ENCODE measurements at places on chromosomes 6 and 20. TPM values are rescaled to one million over a fixed set of nuclear protein-coding genes. Genes with fewer than 3 reads are reported as not detected.

- no peak for DNase-seq
Measured at GRCh38 chr20:62165762-62166399, 16.9 kb upstream of the MTG2 start.

DNA sequence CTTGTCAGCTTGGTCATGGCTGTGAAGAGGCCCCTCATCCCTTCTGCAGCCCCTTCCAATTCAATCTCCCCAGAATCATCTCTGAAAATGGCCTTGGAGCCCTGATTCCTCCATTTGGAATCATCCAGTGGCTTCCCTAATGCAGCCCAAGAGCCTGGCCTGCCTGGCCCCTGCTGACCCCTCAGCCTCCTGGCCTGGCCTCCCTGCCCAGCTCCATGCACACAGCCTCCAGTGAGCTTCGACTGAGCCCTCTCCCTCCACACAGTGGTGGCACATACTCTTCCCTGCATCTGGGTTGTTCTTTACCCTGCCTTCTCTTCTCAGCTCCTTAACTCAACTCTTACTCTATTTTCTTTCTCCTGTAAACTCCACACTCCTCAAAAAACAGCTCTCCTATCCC, 120.9 kb downstream of the ANKRD60 start:
- DNase-seq: no peak

- no peak for DNase-seq
Measured at GRCh38 chr6:75334266-75335040, 49.9 kb upstream of the TMEM30A start.

GRCh38 chr6:130065609-130066156, 47.3 kb downstream of the L3MBTL3 start:
- no peak for DNase-seq

DNA sequence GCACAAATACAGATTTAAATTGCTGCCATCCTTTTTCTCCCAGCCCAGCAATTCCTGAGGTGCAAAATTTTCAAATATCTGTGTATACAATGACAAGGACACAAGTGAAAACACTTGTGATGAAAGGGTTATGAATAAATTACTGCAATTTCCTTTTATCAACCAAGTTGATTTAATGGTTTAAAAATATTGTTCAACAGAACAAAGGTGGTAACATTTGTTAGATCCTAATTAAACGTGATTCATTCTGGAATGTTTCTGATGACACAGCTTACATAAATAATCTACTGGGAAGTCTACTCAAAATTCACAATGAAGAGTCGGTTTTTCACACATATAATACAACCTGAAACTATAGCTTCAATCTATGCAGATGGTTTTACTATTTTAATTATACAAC, 17.1 kb downstream of the B4GALT5 start:
- DNase-seq: no peak

GRCh38 chr6:29899281-29899680, 43.1 kb upstream of the HLA-A start:
- DNase-seq: no peak

- no peak for DNase-seq
Measured at GRCh38 chr20:39563349-39563748, 601.2 kb downstream of the DHX35 start.

- DNase-seq: no peak
Measured at GRCh38 chr20:38583306-38583705, 2.3 kb downstream of the ADIG start.

GRCh38 chr6:44497807-44498206, 110.3 kb downstream of the CDC5L start:
- DNase-seq: no peak

DNA sequence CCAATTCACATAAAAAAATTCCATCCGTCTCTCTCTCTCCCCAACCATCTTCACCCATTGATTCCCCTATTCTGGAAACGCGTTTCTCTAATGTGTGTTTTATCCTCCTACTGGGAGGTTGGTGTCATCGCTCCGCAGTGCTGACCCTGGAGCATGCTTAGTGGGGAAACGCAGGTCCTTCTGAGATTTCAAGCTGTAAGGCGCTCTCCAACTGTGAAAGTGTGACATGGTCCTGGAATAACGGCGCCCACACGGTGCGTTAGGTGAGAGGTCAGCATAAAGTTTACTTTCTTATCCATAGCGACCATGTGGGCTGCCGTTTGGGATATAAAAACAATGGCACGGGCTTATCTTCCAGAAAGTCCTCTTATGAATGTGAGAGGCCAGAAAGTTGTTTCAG, 123.9 kb downstream of the WDR27 start:
- DNase-seq: no peak

DNA sequence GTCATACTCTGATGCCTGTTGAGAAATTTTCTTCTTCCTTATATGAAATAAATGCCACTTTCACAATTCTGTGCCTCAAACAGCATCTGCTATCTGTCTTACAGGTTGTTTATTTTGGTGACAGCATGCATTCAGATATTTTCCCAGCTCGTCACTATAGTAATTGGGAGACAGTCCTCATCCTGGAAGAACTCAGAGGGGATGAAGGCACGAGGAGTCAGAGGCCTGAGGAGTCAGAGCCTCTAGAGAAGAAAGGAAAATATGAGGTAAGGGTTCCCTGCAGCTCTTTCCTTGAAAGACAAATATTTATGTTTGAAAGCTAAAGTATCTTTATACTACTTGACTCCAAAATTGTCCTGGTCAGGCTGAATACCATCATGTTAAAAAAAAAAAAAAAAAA, 15.8 kb downstream of the TSPYL4 start:
- DNase-seq: no peak

DNA sequence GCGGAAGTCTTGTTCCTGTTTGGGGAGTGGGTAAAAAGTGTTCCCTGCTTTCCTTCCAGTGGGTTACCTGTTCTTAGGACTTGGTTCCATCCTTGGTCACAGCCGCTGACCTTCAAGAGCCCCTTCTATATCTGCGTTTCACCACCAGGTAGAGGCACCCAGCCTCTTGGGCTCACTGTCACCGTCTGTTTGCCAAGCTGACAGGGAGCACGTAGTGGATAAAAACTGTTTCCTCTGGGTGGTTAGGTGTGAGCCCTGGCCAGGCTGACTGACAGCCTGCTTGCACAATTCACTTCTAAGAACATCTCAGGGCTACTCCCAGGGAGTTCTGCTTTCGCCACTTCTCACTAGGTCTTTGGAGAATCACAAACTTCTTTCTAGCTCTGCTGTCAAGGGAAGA, 1.8 kb upstream of the JPH2 start:
- no peak for DNase-seq

DNA sequence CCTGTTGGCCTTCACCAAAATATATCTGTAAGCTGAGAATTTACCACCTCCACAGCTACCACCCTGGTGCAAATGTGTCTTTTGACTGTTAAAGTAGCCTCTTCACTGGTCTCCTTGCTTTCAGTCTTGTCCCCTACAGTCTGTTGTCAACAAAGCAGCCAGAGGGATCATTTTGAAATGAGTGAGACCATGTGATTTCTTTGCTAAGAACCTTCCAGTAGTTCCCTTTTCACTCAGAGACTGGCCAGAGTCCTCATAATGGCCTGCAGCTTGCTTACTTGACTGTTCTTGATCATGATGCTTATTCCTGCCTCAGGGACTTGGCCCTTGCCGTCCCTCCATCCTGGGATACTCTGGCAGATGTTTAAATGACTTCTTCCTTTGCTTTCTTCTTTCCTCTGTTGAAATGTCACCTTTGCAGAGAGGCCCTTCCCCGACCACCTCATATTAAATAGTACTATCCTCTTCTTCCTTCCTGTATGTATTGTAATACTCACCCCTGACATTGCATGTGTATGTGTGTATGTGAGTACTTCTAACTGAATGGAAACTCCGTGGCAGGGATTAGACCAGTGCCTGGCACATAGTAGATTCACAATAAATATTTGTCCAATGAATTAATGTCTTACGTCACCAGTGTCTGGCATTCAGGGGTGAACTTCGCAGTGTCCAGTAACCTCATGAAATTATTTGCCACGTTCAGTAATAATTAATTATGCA, 5.0 kb downstream of the MANBAL start:
- DNase-seq: no peak

DNA sequence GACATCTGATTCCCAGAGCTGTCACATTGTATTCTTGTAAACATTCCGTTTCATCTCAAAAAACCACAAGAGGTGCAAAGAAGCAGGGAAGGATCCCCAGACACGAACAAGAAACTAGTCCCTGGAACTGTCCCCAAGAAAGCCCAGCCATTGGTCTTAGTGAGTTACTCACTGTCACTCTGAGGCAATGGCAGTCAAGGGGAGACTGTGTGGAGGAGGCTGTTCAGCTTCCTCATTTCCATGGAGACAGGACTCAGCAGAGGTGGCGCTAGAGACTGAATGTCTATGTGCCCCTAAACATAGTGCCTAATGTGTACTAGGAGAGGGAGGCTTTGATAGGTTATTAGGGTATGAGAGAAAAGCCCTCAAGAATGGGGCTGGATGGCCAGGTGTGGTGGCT, 11.1 kb downstream of the ULBP1 start:
- no peak for DNase-seq

- DNase-seq: no peak
Measured at GRCh38 chr6:167097770-167098169, 25.1 kb upstream of the CCR6 start.

- DNase-seq: peak; percentile 36
Measured at GRCh38 chr6:170091000-170091638, 199.8 kb downstream of the DLL1 start.

DNA sequence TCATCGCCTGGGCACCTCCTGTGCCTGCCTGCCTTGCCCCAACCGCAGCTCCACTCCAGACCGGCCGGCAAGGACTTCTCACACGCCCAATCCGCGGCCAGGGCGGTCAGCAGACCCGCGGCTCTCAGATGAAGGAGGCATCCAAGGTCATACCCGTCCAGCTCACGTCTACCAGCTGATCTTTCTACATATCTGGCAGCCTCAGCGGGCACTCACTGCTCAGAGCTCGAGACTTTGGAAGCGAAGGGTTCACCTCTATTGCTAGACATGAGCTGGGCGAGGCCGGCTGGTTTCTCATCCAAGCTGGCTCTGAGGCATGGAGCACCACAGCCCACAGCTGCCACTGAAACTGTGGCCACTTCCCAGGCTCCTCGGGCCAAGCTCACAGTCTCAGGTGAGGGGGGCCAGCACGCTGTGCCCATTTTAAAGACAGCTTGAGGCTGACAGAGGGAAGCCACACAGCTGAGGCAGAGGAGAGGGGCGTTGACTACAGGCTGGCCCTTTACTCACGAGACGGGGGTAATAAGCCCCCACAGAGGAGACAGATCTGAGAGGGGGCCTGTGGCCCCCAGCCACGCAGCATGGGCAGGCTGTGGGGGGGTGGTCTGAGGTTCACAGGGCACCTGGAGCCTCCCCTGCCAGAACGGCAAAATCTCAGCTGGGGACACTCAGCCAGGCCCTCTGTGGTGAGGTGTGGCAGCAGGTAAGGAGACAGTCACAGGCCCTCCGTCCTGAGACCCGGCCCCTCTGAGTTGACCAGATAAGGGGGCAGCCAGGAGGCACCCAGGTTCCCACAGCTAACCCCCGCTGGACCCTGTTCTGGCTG, 2.0 kb downstream of the LAMA5 start:
- peak; percentile 64 for DNase-seq

The CLPSL2 gene
- 3.8 TPM for total RNA-seq

The OVOL2 gene
- 4.2 TPM for total RNA-seq

The SLPI gene
- total RNA-seq: 4.4 TPM

The LY6G6F gene
- not detected for total RNA-seq

The RREB1 gene
- total RNA-seq: 22.7 TPM

The COX7A2 gene
- total RNA-seq: 76.5 TPM

The CYP21A2 gene
- total RNA-seq: 0.78 TPM

The REM1 gene
- total RNA-seq: 0.26 TPM

The NRN1 gene
- 2.0 TPM for total RNA-seq

The ANGPT4 gene
- not detected for total RNA-seq

The OR2B6 gene
- not detected for total RNA-seq

The FAM217A gene
- total RNA-seq: 0.32 TPM

The TXLNB gene
- total RNA-seq: 0.04 TPM

The XKR7 gene
- total RNA-seq: 0.25 TPM

Data from pancreas (tissue), 10 donors.